ENCODE measurements at places on chromosomes 11 and 22.
A peak's percentile ranks its signal among the peaks of the same experiment; 100 is the strongest.

GRCh38 chr11:66877588-66878385, 20.9 kb downstream of the LRFN4 start:
- peak; percentile 67 for DNase-seq

GRCh38 chr11:131560287-131560686, 189.9 kb downstream of the NTM start:
- no peak for DNase-seq

GRCh38 chr11:59176330-59176729, 4.4 kb downstream of the DTX4 start:
- no peak for DNase-seq

GRCh38 chr22:31044262-31044861, 36.8 kb upstream of the SMTN start:
- no peak for DNase-seq

GRCh38 chr11:26025676-26026075, 306.3 kb upstream of the ANO3 start:
- DNase-seq = peak; percentile 90

DNA sequence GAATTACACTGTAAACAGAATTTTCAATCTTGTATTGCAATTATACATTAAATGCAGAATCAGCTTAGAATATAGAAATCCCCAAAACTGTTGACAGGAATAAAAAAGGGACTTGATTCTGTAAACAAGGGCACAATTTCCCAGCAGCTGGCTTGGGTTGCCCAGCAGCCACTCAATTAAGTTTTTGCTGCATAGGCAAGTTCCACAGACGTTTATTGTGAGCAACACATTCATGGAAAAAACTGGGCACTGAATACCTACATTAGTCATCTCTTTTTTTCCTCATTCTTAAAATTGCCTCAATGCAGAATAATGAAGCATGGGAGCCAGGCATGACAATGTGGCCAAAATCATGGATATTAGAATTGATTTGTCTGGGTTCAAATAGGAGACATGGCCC, 421.8 kb upstream of the ANO5 start:
- peak; percentile 31 for DNase-seq

DNA sequence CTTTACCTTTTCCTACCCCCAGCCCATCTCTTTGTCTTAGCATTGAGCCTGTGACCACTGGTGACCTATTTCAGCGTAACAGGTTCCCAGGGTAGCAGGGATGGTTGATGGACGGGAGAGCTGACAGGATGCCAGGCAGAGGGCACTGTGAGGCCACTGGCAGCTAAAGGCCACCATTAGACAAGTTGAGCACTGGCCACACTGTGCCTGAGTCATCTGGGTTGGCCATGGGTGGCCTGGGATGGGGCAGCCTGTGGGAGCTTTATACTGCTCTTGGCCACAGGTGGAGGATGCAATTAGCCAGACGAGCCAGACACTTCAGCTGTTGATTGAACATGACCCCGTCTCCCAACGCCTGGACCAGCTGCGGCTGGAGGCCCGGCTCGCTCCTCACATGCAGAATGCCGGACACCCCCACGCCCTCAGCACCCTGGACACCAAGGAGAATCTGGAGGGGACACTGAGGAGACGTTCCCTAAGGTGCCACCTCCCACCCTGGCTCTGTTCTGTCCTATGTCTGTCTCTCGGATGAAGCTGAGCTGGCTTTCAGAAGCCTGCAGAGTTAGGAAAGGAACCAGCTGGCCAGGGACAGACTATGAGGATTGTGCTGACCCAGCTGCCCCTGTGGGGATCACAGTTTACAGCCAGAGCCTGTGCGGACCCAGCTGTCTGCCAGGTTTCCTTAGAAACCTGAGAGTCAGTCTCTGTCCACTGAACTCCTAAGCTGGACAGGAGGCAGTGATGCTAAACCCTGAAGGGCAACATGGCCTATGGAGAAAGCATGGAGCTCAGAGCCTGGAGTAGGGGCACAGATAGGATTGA, 29.8 kb downstream of the PIK3IP1 start:
- DNase-seq = no peak

- no peak for DNase-seq
Measured at GRCh38 chr11:57476047-57476756, 15.9 kb downstream of the RTN4RL2 start.

DNA sequence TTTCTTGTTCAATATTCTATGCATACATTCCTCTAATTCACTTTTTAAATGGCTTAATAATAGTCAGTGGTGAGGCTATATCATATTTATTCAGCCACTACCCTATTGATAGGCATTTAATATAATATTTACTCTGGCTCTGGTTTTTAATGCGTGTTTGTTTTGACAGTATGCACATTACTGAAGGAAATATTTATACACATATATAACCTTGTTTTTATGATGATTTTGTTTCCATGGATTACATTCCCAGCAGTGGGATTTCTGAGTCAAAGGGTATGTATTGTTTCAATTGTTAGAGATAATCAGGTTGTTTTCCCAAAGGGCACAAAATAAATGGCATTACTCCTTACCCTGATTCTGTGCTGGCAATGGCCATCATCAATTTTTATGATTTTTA, 105.8 kb downstream of the UVRAG start:
- no peak for DNase-seq

- DNase-seq = peak; percentile 41
Measured at GRCh38 chr11:115439385-115439784, 64.8 kb downstream of the CADM1 start.

- DNase-seq = no peak
Measured at GRCh38 chr11:105573091-105573490, 36.8 kb upstream of the GRIA4 start.

GRCh38 chr22:35303029-35303624, 3.4 kb downstream of the TOM1 start:
- no peak for DNase-seq

DNA sequence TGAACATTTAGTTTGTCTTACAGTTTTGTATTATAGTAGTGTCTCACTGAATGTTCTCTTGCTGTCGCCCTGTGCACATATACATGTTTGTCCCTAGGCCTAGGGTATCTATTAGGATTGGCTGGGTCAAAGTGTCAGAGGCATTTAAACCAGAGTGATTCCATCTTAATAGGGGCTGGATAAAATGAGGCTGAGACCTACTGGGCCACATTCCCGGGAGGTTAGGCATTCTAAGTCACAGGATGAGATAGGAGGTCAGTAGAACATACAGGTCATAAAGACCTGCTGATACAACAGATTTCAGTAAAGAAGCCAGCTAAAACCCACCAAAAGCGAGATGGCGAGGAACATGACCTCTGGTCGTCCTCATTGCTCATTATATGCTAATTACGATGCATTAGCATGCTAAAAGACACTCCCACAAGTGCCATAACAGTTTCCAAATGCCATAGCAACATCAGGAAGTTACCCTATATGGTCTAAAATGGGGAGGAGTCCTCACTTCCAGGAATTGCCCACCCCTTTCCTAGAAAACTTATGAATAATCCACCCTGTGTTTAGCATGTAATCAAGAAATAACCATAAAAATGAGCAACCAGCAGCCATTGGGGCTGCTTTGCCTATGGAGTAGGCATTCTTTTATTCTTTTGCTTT, 82.6 kb downstream of the LDLRAD3 start:
- no peak for DNase-seq

GRCh38 chr11:132257871-132258270, 887.5 kb downstream of the NTM start:
- no peak for DNase-seq

GRCh38 chr11:1406571-1407485, 17.1 kb downstream of the BRSK2 start:
- no peak for DNase-seq

- DNase-seq = no peak
Measured at GRCh38 chr22:49224243-49224642, 603.4 kb downstream of the BRD1 start.

- no peak for DNase-seq
Measured at GRCh38 chr22:29029202-29030000, 32.2 kb downstream of the C22orf31 start.

DNA sequence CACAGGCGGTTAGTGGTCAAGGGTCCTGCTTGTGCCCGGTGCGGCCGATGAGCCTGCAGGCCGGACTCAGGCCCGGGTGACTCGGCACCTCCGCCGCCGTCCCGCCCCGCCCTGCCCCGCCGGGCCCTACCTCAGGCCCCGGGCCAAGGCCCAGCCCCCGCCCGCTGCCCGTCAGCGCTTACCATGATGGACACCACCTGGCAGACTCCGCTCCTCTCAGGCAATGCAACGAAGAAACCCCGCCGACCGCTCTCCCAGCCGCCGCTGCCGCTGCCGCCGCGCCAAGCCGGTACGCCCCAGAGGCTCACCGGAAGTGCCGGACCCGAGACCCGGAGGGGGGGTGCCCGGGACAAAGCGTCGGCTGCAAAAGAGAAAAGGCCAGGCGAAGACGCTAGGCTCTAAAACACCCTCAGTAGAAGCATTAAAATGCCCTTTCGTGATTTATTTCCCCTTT, at the start of gene UFD1:
Gene UFD1, minus strand, starts transcription at position 293 of the 454 bp plus-strand sequence. Its CDS starts 108 bp downstream, at position 185.
- DNase-seq = no peak

DNA sequence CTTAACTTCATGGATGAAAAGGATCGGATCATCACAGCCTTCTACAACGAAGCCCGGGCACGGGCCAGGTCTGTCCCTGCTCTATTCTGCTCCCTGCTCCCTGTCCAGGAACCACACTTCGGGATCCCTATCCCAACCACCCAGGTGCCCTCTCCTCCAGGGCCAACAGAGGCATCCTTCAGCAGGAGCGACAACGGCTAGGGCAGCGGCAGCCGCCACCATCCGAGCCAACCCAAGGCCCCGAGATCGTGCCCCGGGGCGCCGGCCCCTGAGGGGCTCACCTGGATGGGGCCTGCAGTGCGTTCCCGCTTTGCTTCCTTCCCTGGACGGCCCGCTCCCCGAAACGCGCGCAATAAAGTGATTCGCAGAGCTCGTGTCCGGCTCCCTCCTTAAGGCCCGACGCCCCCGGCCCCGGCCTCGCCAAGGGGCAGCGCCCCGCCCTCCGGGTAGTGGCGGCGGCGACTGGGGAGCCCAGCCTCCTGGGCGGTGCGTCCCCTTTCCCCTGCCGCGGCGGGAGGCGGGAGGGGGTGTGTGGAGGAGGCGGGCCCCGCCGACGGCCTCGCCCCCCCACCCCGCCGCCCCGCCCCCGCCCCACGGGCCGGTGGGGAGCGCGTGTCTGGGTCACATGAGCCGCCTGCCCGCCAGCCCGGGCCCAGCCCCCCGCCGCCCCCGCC, at the start of gene VEGFB:
Gene VEGFB, plus strand, starts transcription at position 672 of the 674 bp plus-strand sequence. CDS start 250 bp downstream, outside the sequence.
- DNase-seq = no peak

DNA sequence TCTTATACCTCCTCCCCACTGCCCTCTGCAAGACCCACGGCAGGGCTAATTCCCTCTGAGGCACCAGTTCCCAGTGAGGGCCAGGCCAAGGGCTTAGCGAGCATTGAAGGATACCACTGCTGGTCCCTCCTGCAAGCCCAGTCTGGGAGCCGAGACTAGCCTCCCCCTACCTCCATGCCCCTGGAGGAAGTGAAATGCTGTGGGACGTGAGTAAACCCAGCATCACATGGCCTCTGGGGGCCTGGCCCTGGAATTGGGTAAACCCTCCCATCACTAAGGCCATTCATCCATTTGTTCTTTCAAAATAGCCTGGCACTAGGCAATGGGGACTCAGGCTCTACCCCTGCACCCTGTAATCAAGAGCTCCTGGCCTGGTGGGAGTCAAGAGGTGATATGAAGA, 24.7 kb downstream of the ARAP1 start:
- no peak for DNase-seq

DNA sequence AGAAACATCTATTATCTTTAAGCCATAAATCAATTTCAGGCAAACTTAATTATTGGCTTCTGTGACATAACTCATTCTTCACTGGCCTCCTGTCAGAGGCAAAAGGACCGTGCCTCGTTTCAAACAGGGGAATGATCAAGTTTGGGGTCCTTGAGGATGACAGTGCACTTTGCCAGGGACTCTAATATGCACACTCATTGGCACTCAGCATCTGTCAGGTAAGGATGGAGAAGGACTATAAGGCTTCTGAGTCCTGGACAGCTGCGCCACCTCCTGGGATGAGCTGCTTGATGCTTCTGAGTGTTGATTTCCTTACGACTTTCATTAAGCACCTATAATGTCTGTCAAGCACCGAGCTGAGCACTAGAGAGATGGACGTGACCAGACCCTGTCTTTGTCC, 20.2 kb downstream of the BPIFC start:
- peak; percentile 31 for DNase-seq

- DNase-seq = no peak
Measured at GRCh38 chr22:31056986-31057599, 24.0 kb upstream of the SMTN start.

- DNase-seq = no peak
Measured at GRCh38 chr11:708511-708910, 2.5 kb downstream of the EPS8L2 start.

- no peak for DNase-seq
Measured at GRCh38 chr11:41522899-41523672, 63.6 kb upstream of the LRRC4C start.

DNA sequence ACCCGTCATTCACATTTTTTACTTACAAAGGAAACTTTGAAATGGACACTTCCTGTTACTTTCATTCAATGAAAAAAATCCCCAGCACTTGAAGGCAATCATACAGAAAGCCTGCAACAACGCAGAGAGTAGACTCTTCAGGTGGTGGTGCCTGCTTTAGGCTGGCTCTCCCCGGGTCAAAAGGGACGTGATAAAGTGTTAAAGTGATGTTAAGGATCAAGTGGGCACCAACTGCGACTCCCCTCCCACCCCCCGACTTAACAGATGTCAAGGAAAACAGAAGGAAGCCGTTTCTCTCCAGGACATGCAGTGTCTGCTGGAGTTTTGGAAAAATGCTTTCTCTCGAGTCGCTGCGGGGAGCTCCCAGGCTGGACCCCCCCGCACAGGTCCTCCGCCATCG, 414 bp upstream of the PNPLA3 start:
- no peak for DNase-seq

GRCh38 chr11:116931206-116931953, 94.0 kb upstream of the APOA1 start:
- DNase-seq = peak; percentile 71

DNA sequence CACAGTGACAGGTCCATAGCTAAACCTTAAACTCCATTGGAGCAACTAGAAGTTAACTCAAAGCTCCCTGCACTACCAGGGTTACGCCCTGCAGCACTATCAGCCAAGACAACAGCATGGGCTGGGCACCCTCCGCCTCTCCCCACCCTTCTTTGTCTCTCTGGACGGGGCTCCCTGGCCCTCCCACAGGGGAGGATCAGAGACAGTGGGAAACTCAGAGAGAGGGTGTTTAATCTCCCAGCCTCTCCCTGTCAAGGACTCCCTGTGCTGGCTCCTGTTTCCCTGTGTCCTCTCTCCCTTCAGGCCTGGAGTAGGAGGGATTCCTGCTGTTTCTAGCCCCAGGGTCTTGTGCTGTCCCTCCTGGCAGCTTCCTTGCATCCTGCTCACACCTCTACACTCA, 56.9 kb upstream of the CSNK2A3 start:
- DNase-seq = no peak

Measured in bronchial epithelial cell (primary cell).